NCI-H446 (cell line): ENCODE measurements at places on chromosomes 13 and 19.

- no peak for DNase-seq
Measured at GRCh38 chr13:95181586-95181985, 119.7 kb downstream of the ABCC4 start.

- DNase-seq = no peak
Measured at GRCh38 chr13:35393886-35394285, 82.6 kb downstream of the MAB21L1 start.

DNA sequence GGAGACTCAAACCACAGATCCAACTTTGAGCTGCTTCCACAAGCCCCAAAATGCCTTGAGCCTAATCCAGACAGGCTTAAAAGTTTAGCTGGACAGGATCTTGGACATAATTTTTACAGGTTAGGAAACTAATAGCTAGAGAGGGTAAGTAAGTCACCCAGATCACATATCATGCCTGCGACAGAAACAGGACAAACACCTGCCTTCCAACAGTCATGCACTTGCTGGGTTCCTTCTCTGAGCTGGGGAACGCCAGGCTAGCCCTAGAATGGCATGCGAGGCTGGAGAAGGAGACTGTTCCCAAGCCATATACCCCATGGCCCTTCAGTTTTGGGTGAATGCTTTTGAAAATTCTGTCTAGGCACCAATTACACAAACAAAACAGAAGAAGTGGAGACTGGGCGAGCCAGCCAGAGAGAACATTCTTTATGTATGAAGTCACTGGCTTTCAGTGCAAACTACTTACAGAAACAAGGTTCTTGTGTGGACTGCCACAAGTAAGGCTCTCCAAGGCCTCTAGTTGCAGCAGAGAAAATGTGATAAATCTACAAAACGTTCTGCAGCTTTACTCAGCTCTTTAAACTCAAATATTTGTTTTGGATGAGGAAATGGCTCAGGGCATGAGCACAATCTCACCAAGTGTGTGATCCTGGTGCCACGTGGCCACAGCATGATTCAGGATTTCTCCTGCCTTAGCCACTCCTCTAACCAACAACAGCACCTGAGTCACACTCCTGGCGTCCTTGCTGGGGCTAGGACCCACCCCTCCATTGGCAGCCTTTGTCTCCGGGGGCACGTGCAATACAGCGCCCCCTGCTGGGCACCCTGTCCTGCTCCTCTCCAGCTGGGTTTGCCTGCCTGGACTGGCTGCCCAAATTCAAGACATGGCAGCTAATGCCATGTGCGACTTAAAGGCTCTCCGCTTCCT, 73.4 kb upstream of the UBL3 start:
- no peak for DNase-seq

GRCh38 chr13:40563350-40564125, 102.9 kb downstream of the FOXO1 start:
- DNase-seq = no peak

- no peak for DNase-seq
Measured at GRCh38 chr13:37585541-37585940, 13.0 kb downstream of the POSTN start.

DNA sequence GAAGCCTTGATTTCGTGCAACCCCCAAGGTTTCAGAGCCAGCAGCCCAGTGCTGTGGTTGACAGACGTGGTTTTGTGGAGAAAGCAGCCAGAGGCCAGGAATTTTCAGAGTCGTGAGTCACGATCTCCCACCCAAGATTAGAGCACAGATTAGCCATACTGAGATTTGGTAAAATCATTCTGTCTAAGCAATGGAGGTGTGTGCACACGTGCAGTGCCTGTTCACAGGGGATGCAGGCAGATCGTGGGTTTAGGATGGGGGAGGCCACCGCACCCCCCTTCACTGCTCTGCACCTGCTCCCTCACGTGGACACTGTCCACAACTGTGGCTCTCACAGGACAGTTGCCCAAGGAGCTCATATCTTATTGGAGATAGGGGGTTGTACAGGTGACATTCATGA, 46.6 kb upstream of the GPR183 start:
- DNase-seq = no peak

- no peak for DNase-seq
Measured at GRCh38 chr19:6276447-6276846, 3.3 kb downstream of the MLLT1 start.

DNA sequence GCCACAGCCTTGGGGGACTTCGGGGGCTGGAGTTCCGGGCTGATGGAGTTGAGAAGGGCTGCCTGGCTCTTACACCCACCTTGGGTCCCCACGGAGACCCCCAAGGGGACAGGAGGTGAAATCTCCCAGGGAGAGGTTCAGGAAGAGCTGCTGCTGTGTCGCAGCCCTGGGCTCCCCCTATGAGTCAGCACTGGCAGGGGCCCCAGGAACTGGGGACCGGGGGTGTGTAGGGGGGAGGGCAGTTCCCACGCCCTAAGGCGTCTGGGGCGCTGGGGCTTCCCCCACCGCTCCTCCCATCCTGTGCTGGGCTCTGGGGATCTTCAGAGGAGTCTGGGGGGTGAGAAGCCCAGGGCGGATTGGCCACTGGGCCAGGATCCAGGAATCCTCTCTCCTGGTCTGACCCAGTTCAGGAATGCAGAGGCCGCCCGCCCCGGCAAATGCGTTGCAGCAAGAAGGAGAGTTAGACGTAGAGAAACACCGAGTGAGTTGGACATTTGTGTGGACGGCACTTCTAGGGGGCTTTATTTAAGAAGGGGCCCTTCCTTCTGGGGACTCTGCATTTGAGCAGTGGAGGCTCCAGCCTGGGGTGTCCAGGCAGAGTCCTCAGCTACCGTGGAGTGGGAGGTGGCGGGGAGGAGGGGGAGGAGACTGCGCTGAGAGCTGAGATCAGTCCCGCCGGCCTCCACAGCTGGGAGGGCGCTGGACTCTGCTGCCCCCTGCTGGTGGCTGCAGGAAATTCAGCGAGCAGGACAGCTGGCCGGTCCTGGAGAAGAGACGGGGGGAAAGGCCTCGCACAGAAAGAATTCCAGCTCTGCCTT, 15.0 kb upstream of the NANOS3 start:
- DNase-seq = peak; percentile 81

- DNase-seq = no peak
Measured at GRCh38 chr19:49832556-49832955, 14.5 kb downstream of the MED25 start.

GRCh38 chr19:2433854-2434253, 6.5 kb upstream of the TIMM13 start:
- DNase-seq = no peak

DNA sequence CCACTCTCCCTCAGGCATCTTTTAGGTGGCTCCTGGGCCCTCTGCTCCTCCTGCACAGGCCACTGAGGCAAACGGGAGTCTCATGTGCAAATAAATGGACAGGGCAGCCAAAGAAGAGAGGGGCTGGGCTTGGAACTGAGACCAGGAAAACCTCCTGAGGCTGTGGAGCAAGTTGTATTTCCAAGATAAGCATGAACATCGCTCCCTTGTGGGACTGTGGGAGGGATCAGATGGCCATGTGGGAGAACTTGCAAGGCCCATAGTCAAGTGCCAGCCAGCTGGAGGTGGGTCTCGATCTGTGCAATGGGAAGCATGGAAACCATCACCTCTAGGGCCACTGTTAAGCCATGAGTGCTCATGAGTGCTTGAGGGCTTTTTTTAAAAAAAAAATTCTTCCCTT, 24.9 kb downstream of the MED26 start:
- no peak for DNase-seq
